ENCODE measurements at places on chromosomes 1 and 21. TPM values are rescaled to one million over a fixed set of nuclear protein-coding genes. Genes with fewer than 3 reads are reported as not detected.

Gene FCRL4
- total RNA-seq, result not detected

Gene FAM72D
- total RNA-seq, result 0.96 TPM

Gene PTPN22
- 3.7 TPM for total RNA-seq

Gene NPHS2
- total RNA-seq, result not detected

Gene SYNC
- 6.6 TPM for total RNA-seq

Gene ZNF496
- 15.6 TPM for total RNA-seq

Measured in colonic mucosa (tissue), 4 donors.